ENCODE measurements at places on chromosomes 1 and 21. TPM values are rescaled to one million over a fixed set of nuclear protein-coding genes. Genes with fewer than 3 reads are reported as not detected.

Gene MYOG
- not detected for polyA plus RNA-seq

Gene CYP4A22
- polyA plus RNA-seq = not detected

Gene EDN2
- polyA plus RNA-seq = 0.43 TPM

Gene STX12
- polyA plus RNA-seq = 25.0 TPM

Gene AQP10
- not detected for polyA plus RNA-seq

Gene CDC42
- 184 TPM for polyA plus RNA-seq

Gene LRRC38
- polyA plus RNA-seq = not detected

Gene SLC6A17
- not detected for polyA plus RNA-seq

Gene IL10
- 0.92 TPM for polyA plus RNA-seq

Gene TRABD2B
- polyA plus RNA-seq = not detected

Gene LAMC2
- polyA plus RNA-seq = 0.82 TPM

GRCh38 chr1:244642988-244643387 is 9.9 kb upstream of the DESI2 start:
- H3K27ac ChIP-seq = no peak overlapping the region
- H3K36me3 ChIP-seq = no peaks in the 10 kb centered on the region
- H3K4me1 ChIP-seq = no peaks in the 10 kb centered on the region
- DNase-seq = no peak

DNA sequence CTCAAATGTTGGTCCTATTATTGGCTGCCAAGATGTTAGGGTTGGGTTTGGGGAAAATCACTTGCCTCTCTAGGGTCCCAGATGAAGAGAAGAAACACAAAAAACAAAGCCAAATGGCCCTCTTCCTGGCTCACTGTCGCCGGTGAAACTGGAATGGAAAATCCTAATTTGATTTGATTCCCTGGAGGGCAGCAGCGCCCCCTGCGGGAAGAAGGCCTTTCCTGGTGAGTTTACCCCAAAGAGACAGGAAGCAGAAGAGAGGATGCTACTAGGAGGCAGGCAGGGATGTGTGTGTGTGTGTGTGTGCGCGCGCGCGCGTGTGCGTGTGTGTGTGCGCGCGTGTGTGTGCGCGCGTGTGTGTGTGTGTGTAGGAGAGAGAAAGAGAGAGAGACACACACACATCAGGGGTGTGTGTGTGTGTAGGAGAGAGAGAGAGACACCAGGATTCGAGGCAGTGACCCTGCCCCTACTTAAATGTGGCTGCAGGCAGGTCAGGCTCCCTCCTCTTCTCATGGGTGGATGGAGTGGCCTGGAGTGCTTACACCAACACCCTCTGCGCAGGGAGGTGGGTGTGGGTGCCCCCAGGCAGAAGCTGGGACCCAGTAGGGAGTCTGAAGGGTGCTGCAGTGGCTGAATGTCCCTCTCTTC is 3.1 kb upstream of the SELENON start:
- no peak overlapping the region for H3K27ac ChIP-seq
- no peaks in the 10 kb centered on the region for H3K27me3 ChIP-seq
- H3K4me1 ChIP-seq = peaks cover 2% of the 10 kb centered on the region
- no peaks in the 10 kb centered on the region for H3K36me3 ChIP-seq

GRCh38 chr1:53957194-53957818 is 11.2 kb downstream of the LRRC42 start:
- H3K36me3 ChIP-seq = peaks cover 13% of the 10 kb centered on the region
- no peak overlapping the region for H3K4me3 ChIP-seq
- peak overlapping the region; percentile 26 for H3K27ac ChIP-seq
- H3K27me3 ChIP-seq = no peaks in the 10 kb centered on the region

GRCh38 chr1:214540324-214540723 is 11.1 kb downstream of the PTPN14 start:
- DNase-seq = no peak
- H3K4me3 ChIP-seq = no peak overlapping the region
- H3K4me1 ChIP-seq = no peaks in the 10 kb centered on the region
- no peaks in the 10 kb centered on the region for H3K36me3 ChIP-seq
- no peak overlapping the region for H3K27ac ChIP-seq
- H3K27me3 ChIP-seq = no peaks in the 10 kb centered on the region

GRCh38 chr1:215786997-215787396 is 219.9 kb downstream of the KCTD3 start:
- H3K27ac ChIP-seq = no peak overlapping the region
- H3K36me3 ChIP-seq = no peaks in the 10 kb centered on the region
- no peak for DNase-seq
- no peaks in the 10 kb centered on the region for H3K4me1 ChIP-seq
- no peak overlapping the region for H3K4me3 ChIP-seq
- no peaks in the 10 kb centered on the region for H3K27me3 ChIP-seq

DNA sequence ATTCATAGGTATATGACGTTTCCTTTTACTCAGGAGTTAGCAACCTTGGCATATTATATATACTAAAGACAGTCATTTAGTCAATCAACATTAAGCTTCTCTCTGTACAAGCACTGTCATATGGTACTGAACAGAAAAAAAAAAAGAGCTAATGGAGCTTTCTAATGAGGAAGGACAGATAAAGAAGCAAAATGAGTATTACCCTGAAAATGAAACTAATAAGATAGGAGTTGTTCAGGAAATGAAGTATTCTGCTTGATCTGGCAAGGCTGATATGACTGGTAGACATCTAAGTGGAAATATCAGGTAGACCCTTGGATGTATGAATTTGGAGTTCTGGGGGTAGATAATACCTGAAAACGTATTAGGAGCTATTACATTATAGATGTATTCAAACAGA is 4.3 kb upstream of the IKBKE start:
- H3K27ac ChIP-seq = no peak overlapping the region
- H3K4me3 ChIP-seq = no peak overlapping the region
- no peak for DNase-seq
- H3K27me3 ChIP-seq = no peaks in the 10 kb centered on the region
- no peaks in the 10 kb centered on the region for H3K36me3 ChIP-seq

GRCh38 chr1:111959436-111959835 is 30.0 kb downstream of the KCND3 start:
- no peak overlapping the region for H3K27ac ChIP-seq
- H3K4me3 ChIP-seq = no peak overlapping the region
- no peak for DNase-seq

DNA sequence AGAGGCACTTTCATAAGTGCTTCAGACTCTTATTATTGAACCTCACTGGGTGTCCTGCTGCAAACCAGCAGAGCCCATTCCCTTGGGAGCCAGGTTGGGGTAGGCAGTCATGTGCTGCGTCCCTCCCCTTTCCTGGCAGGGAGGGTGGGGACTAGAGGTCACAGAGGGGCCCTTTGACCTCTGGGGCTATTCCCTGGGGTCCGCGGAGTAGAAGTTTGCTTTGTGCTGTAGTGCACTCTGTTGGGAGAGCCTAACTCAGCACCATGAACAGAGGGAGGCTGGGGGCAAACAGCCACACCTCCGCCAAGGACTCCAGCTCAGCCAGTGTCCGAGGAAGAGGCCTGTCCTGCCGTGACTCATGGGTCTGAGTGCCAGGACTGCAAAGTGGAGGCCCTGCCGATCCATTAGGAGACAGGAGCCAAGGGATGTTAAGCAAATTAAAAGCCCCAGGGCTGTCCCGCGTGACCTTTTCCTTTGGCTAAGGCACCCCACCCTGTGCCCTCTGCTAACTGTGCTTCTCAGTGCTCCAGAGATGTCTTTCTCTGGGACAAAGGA is 3.0 kb upstream of the IGSF21 start:
- peaks cover 4% of the 10 kb centered on the region for H3K27me3 ChIP-seq
- H3K27ac ChIP-seq = no peak overlapping the region
- H3K4me3 ChIP-seq = no peak overlapping the region
- H3K36me3 ChIP-seq = no peaks in the 10 kb centered on the region

DNA sequence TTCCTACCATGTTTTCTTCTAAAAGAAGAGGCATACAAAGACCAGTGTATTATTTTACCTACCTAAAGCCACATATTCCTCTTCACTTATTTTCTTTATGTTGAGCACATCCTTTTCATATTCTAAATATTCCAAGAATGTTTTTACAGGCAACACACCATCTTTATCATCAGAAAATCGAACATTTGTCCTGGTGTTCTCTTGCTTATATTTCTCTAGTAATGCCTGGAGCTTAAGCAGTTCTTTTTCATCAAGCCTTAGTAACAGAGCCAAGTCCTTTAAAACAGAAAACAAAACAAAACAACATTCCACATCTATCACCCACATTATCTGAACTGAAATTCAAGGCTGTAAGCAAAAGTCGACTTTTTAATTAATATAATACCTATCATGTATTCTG is 88.7 kb downstream of the IARS2 start:
- no peak for DNase-seq
- no peak overlapping the region for H3K27ac ChIP-seq
- H3K4me1 ChIP-seq = no peaks in the 10 kb centered on the region

- no peak for DNase-seq
- H3K27ac ChIP-seq = no peak overlapping the region
- no peak overlapping the region for H3K4me3 ChIP-seq
- H3K4me1 ChIP-seq = no peaks in the 10 kb centered on the region
These were observed 19.7 kb downstream of the ARHGEF11 start for GRCh38 chr1:157025856-157026255.

DNA sequence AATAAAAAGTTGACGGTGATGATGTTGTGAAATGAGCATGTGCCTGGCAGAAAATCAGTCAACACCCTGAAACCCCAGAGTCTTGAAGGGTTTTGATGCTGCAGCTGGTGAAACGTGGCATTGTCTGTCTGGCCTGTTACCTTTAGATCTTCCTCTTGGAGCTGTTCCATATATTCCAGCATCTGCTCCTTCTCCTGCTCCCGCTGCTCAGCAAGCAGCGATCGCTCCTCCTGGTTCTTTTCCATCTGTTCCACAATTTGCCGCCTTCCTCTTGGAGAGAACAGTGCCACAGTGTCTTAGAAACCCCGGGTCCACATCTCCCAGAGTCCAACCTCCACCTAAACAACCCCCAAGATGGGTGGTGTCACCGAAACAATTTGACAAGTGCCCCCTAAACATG is 15.7 kb downstream of the CFAP45 start:
- no peak overlapping the region for H3K4me3 ChIP-seq
- H3K36me3 ChIP-seq = no peaks in the 10 kb centered on the region
- H3K27ac ChIP-seq = no peak overlapping the region
- DNase-seq = no peak
- H3K4me1 ChIP-seq = peaks cover 6% of the 10 kb centered on the region

DNA sequence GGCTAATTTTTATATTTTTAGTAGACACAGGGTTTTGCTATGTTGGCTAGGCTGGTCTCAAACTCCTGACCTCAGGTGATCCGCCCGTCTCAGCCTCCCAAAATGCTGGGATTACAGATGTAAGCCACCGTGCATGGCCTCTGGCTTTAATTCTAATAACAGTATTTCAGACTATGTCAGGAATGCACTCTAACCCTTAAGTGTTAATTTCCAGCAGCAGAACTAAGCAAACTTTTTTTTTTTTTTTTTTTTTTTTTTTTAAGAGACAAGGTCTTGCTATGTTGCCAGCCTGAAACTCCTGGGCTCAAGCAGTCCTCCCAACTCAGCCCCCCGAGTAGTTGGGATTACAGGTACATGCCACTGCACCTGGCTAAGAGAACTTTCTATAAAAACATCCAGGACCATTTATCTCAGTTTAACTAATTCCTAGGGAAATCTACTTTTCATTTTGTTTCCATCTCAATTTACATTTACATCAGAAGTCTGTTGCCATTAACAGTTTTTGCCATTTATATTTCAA is 6.5 kb downstream of the DCAF8 start:
- no peak overlapping the region for H3K27ac ChIP-seq
- no peaks in the 10 kb centered on the region for H3K4me1 ChIP-seq
- DNase-seq = no peak

DNA sequence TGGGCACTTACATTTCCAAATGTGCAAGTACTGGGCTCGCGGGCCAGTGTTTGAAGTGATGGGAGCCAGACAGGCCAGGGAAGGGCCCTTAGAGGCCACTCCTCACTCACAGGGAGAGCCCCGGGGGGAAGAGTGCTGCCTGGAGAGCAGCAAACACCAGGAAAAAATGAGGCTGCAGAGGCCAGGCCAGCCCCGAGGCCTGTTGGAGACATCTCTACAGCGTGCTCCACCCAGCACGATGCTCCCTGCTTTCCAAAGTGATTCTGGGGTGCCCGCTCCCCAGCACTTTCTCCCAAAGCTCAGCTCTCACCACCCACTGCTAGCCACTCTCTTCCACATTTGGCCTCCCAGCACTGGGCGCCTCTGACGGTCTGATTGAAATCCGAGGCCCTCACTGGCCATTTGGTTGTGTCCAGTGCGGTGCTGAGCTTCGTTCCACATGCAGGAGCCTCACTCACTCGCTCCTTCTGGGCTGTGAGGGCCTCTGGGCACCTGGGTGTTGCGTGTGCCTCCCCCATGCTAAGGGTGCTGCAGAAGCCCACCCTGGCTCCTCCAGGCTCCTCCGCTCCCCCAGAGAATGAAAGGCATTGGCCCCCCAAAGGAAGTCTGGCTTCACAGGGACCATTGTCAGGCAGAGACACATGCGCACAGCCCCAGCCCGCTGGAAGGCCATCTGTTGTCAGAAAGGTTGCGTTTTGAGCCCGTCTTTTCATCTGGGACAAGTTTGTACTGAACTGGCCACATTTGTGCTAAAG is 385.4 kb upstream of the VAMP3 start:
- H3K27me3 ChIP-seq = no peaks in the 10 kb centered on the region
- no peaks in the 10 kb centered on the region for H3K4me1 ChIP-seq
- DNase-seq = no peak
- H3K4me3 ChIP-seq = no peak overlapping the region
- no peak overlapping the region for H3K27ac ChIP-seq
- no peaks in the 10 kb centered on the region for H3K36me3 ChIP-seq

GRCh38 chr1:203172184-203173010 is 3.2 kb downstream of the MYBPH start:
- H3K27ac ChIP-seq = no peak overlapping the region
- H3K4me1 ChIP-seq = peaks cover 4% of the 10 kb centered on the region
- no peak overlapping the region for H3K4me3 ChIP-seq
- no peaks in the 10 kb centered on the region for H3K27me3 ChIP-seq

DNA sequence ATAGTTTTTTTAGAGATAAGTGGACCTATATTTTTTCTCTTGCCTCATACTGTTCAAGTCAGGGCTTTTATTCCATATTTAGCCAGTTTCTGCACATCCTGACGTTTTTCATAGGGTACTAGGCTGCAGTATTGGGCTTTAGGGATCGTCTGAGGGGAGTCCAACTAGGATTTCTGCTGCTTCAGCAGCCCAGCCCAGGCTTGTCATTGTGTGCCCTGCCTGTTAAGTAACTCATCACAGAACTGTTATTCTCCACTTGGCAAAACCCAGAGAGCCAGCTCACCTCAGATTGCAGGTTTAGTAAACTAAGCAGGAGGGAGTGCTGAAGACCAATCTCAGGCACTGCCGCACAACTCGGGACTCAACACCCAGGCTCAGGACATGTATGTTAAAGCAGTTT is 2.8 kb downstream of the GALNT2 start:
- H3K27me3 ChIP-seq = no peaks in the 10 kb centered on the region
- no peaks in the 10 kb centered on the region for H3K4me1 ChIP-seq
- H3K27ac ChIP-seq = no peak overlapping the region
- H3K36me3 ChIP-seq = no peaks in the 10 kb centered on the region

Measured in GM12878 (cell line).